ENCODE measurements at places on chromosomes 13 and 19. TPM values are rescaled to one million over a fixed set of nuclear protein-coding genes. Genes with fewer than 3 reads are reported as not detected.

Gene TSSK6
- 0.25 TPM for total RNA-seq

Gene ZNF491
- 1.6 TPM for total RNA-seq

Gene LHB
- total RNA-seq, result not detected

Gene CEACAM7
- not detected for total RNA-seq
